ENCODE measurements at places on chromosomes 5 and 9.

- peak; percentile 3 for DNase-seq
Measured at GRCh38 chr5:16726538-16726946, 109.7 kb upstream of the RETREG1 start.

DNA sequence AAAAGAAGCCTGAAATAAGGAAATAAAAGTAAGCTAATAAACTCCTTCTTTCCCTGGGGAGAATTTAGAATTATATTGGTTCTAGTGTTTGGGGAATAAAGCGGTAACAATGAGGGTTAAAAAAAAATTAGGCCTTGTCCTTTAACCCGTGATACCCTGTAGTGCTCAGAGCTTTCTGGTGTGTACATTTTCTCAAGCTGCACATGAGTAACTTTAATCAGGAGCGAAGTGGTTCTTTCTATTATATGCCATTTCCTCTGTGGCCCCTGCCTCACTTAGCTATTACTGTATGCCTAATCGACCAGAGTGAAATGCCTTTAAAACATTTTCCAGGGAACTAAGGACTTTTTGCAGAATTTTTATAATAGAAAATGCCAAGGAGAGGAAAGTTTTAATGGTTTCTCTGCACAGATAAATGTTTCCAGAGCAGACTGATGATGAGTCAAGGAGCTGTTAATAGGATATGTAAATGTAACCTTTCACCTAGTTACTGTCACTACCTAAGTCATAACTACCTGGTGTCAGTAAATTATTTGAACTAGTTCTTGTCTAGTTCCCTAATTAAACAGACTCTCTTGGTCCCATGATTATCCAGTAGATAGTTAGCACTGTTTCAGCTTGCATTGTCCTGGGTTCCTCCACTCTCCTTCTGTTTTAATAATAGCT is 7.6 kb downstream of the PAM start:
- no peak for DNase-seq

DNA sequence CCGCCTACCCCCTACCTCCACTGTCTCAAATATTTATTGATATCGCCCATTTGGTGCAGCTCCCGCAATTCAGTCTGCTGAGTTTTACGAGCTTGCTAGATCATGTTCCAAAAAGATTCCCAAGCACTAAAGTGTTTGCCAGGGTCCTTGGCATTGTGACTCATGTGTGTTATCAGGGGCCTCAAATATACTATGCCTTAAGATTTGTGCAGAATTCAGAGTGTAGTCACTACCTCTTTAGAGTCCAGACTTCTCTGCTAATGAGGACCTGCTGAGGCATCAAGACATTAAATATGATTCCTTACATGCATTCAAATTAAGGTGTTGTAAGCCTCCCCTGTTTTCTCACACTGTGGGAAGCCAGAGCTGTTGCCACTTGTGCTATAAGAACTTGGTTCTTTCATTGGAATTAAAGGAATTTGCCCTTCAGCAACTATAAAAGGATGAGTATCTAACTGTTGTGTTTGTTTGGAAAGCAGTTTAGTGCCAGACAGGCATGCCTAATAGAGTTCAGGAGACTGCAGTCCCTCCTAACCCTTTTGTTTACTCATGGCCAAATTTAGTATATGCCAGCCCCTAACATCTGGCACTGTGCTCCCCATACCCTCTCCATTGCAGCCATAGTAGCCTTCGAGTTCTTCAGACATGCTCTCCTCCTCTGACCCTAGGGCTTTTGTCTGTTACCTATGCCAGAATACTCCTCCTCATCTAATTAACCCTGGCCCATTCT is 316.4 kb downstream of the NR3C1 start:
- no peak for DNase-seq

- no peak for DNase-seq
Measured at GRCh38 chr5:171773106-171773505, 12.5 kb upstream of the SMIM23 start.

- DNase-seq = no peak
Measured at GRCh38 chr5:161261668-161262323, 284.7 kb downstream of the GABRB2 start.

DNA sequence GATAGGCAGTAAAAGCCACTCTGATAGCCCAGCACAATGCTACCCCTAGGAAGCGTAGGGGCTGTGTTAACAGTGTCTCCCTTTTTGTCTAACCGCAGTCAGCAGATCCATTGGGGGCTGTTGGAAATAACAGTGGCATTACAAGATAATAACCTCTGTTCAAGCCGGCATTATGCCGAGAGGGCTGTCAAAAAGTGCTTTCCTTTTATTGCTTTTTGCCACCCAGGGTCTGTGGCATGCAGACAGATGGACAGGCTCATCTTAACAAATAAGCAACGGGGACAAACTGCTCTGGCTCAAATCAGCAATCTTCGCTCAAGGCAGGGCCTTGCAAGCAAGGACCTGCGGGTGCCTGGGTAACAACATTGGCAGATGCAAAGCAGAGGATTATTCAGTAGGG is 123.3 kb downstream of the TLR4 start:
- no peak for DNase-seq

GRCh38 chr5:181160152-181160754 is 12.9 kb downstream of the OR2V2 start:
- peak; percentile 87 for DNase-seq

DNA sequence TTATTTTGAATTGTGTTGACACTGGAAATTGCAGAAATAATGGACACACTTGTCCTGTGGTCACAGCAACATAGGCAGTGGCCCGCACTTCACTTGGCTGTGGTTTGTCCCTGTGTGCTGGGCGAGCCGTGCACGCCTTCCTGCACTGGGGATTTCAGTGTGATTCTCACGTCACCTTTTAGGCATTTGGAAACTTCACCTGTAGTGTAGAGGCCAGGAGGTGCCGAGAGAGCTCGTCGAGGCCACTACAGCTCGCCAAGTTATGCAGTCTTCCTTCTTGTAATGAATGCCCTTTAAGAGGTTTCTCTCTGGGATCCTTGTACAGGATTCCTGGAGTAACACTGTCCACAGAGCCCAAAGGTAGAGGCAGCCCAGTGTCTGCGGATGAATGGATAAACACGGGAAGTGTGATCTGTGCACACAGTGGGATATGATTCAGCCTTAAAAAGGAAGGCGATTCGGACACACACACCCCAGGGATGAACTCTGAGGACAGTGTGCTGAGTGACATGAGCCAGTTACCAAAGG is 14.7 kb downstream of the TRAF2 start:
- DNase-seq = no peak

GRCh38 chr9:1938675-1939170 is 76.4 kb upstream of the SMARCA2 start:
- no peak for DNase-seq

DNA sequence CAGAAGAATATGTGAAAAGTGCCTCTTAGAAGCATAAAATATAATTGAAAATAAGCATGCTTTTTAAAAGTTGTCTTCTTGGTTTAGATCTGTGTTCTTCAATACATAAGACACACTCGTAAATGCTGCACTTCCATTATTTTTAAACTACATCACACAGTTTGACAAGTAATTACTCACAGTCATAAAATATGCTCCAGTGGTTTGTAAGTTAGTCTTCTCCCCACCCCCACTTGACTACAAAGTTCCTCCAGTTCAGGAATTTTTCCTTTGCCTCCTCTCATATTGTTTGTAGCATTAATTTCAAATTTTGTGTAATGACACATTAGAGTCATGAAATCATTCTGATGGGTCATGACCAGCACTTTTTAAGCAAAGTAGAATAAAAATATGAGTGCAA is 60.3 kb upstream of the PTGER4 start:
- DNase-seq = no peak

DNA sequence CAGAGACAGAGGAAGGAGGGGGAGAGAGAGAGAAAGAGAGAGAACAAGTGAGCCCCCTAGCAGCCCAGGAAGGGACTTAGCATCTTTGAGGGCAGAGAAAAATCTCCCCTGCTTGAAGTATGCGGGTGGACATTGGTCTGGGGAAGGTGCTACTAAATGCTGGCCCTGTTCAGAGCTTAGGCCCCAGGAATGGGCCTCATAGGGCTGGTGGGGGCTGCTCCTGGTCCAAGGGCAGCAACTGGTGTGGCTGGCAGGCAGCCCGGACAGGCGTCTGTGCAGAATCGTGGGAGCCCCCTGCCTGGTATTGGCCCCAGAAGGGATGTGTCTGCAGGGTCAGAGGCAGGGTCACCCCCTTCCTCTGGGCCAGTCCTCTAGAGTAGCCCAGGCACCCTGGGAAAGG is 47.8 kb upstream of the SUSD3 start:
- no peak for DNase-seq

DNA sequence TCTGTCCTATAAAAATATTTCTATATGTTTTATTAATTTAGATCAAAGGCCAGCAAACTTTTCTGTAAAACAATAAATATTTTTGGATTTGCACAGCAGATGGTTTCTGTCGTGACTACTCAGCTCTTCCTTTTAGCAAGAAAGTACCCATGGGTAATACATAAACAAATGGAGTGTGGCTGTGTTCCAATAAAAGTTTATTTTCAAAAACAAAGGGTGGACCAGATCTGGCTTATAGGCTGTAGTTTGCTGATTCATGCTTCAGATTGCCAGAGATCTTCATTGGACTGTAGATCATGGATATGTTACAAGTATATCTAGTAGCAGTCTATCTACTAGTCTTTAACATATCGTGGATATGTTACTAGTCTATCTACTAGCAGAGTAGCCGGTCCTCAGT is 590.5 kb downstream of the CSNK1G3 start:
- no peak for DNase-seq

DNA sequence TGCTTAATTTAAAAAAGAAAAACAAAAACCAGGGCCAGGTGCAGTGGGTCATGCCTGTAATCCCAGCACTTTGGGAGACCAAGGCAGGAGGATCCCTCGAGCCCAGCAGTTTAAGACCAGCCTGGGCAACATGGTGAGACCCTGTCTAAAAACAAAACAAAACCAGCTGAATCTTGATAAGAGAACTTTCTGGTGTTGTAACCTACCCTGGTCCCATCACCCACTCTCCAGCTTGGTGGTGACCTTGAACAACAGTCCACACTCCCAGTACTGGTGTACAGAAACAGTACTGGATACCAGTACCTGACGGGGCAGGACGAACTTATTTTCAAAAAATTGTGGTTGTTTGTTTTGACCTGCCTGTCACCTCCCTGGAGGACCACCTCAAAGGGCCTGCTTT is 30.9 kb downstream of the CLTA start:
- DNase-seq = no peak

GRCh38 chr5:172004824-172005237 is 1.6 kb downstream of the FBXW11 start:
- peak; percentile 39 for DNase-seq

DNA sequence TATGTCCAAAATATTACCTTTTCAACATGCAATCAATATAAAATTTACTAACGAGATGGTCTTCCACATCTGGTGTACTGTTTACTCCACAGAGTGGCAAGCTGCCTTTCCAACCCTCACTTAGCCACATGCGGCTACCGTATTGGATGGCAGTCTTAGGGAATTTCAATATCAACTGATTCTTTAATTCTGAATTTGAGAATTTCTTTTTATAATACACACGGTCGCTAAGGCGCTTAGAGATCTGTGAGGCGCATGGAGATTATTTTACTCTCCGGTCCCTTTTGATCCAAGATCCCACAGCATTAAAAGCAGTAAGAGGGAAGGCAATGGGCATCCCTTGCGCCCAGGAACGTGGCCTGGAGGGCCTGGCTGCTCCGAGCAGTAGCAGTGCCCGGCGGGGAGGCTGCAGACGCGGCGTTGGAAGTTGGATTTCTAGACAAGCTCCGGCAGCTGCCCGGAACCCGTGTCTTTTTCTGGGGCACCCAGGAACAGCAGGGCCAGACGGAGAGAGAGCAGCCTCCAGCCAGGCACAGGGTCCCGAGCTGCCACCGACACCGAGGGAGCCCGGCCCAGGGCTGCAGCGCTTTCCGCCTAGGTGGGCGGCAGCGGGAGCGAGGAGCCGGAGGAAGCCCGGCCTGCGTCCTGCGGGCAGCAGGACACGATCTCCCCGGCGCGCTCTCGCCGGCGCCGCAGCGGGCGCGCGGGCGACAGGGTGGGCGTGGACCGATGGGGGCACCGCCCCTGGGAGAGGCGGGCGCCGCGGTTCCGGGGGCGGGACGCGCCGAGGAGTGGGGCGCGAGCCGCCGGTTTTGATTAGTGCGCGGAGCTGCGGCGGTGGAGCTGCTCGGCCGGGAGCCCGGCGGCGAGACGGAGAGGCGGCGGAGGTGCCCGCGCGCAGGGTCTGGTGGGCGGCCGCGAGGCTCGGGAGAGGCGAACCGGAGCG is at the start of gene UGCG:
Gene UGCG (plus strand): TSS at position 819 of the 946 bp plus-strand sequence. CDS start 402 bp downstream, outside the sequence.
- DNase-seq = peak; percentile 88

GRCh38 chr5:114360816-114361723 is 800 bp upstream of the KCNN2 start:
- DNase-seq = no peak

GRCh38 chr9:28287455-28287854 is 714.2 kb upstream of the C9orf72 start:
- no peak for DNase-seq

DNA sequence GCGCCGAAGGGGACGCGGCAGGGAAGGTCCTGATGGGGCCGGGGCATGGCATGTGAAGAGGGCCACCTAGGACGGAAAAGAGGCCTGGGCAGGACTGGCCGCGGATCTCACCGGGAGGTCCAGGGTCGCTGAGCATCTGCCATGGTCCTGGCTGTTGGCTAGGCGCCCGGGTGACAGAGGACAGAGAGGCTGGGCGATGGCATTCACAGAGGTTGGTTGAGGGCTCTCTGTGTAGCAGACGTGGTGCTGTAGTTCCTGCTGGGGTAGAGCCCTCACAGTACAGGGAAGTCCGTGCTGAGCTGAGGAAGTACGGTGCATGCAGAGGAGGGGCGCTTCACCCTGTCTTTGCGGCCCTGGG is 427 bp downstream of the PCYOX1L start:
- DNase-seq = peak; percentile 38

- DNase-seq = no peak
Measured at GRCh38 chr9:134127065-134127580, 8.8 kb upstream of the WDR5 start.

GRCh38 chr5:136511046-136511445 is 145.7 kb upstream of the TRPC7 start:
- no peak for DNase-seq

GRCh38 chr5:139178935-139179334 is 19.2 kb downstream of the SIL1 start:
- DNase-seq = no peak

DNA sequence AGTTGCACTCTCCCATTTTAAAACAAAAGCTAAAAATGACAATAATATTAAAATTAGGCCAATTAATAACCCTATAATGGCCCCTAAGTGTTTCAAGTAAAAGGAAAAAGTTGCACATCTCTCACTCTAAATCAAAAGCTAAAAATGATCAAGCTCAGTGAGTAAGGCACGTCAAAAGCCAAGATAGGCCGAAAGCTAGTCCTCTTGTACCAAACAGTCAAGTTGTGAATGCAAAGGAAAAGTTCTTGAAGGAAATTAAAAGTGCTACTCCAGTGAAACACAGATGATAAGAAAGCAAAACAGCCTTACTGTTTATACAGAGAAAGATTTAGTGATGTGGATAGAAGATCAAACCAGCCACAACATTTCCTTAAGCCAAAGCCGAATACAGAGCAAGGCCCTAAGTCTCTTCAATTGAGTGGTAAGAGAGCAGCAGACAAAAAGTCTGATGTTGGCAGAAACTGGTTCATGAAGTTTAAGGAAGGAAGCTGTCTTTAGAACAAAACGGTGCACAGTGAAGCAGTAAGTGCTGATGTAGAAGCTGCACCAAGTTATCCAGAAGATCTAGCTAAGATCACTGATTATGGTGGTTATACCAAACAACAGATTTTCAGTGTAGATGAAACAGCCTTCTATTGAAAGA is 144.1 kb upstream of the ACOT12 start:
- peak; percentile 24 for DNase-seq

GRCh38 chr9:80928697-80929096 is 760.6 kb downstream of the TLE1 start:
- DNase-seq = no peak

GRCh38 chr5:173477345-173478040 is 139.0 kb downstream of the BOD1 start:
- DNase-seq = no peak

All from CD4-positive, alpha-beta T cell treated with Interleukin-10 for 1 hour (primary cell).